ENCODE measurements at places on chromosomes 16 and 17. TPM values are rescaled to one million over a fixed set of nuclear protein-coding genes. Genes with fewer than 3 reads are reported as not detected.

The NHERF2 gene
- total RNA-seq = 23.4 TPM

The TMEM238L gene
- not detected for total RNA-seq

The TNP2 gene
- not detected for total RNA-seq

The PERCC1 gene
- total RNA-seq = 0.83 TPM

The PROCA1 gene
- 3.0 TPM for total RNA-seq

The SNX11 gene
- total RNA-seq = 19.1 TPM

The RND2 gene
- 7.1 TPM for total RNA-seq

The DNASE1L2 gene
- 2.6 TPM for total RNA-seq

The IL32 gene
- 44.1 TPM for total RNA-seq

The PIMREG gene
- 7.6 TPM for total RNA-seq

The PIPOX gene
- 3.1 TPM for total RNA-seq

The ATP1B2 gene
- 4.8 TPM for total RNA-seq

The PAQR4 gene
- 23.8 TPM for total RNA-seq

The CIBAR2 gene
- 4.9 TPM for total RNA-seq

The PLA2G10 gene
- 1.3 TPM for total RNA-seq

The NXN gene
- 65.1 TPM for total RNA-seq

The MT1F gene
- total RNA-seq = 5.9 TPM

The SLC6A4 gene
- total RNA-seq = 34.7 TPM

The FAM83G gene
- 8.3 TPM for total RNA-seq

The CHST5 gene
- total RNA-seq = 0.60 TPM

The NPIPB9 gene
- 1.2 TPM for total RNA-seq

The IGFALS gene
- 0.59 TPM for total RNA-seq

The TBX21 gene
- total RNA-seq = not detected

The TEKT3 gene
- 1.3 TPM for total RNA-seq

The DOK4 gene
- 72.0 TPM for total RNA-seq

The ZNF764 gene
- total RNA-seq = 16.8 TPM

The KLHL10 gene
- not detected for total RNA-seq

The UNC45B gene
- total RNA-seq = not detected

The OR2C1 gene
- 0.22 TPM for total RNA-seq
